ENCODE measurements at places on chromosomes 7 and 10. TPM values are rescaled to one million over a fixed set of nuclear protein-coding genes. Genes with fewer than 3 reads are reported as not detected.

The KIF11 gene
- 0.66 TPM for total RNA-seq

The CCT6A gene
- total RNA-seq, result 75.7 TPM

The TUBB8 gene
- not detected for total RNA-seq

The SLC16A9 gene
- total RNA-seq, result 1.2 TPM

The OLAH gene
- 2.6 TPM for total RNA-seq

The STOX1 gene
- 8.8 TPM for total RNA-seq

The PPP1R3C gene
- total RNA-seq, result 48.1 TPM

The CYP3A4 gene
- 0.64 TPM for total RNA-seq

The IFIT1B gene
- not detected for total RNA-seq

The TFR2 gene
- 0.48 TPM for total RNA-seq

The MPP7 gene
- total RNA-seq, result 2.9 TPM

The DIP2C gene
- 20.3 TPM for total RNA-seq

The NME8 gene
- total RNA-seq, result not detected

The TMEM270 gene
- not detected for total RNA-seq

The SAP25 gene
- 0.96 TPM for total RNA-seq

The CALHM2 gene
- total RNA-seq, result 38.9 TPM

The TPST1 gene
- total RNA-seq, result 23.3 TPM

The TEX47 gene
- not detected for total RNA-seq

The WEE2 gene
- total RNA-seq, result not detected

The LARP4B gene
- 70.8 TPM for total RNA-seq

The MBL2 gene
- not detected for total RNA-seq

The ZNF789 gene
- total RNA-seq, result 8.5 TPM

The ZPBP gene
- total RNA-seq, result not detected
